ENCODE measurements at places on chromosomes 2 and 18.

- DNase-seq = no peak
These were observed 1876.0 kb upstream of the CELF4 start for GRCh38 chr18:39441648-39442047.

GRCh38 chr18:13672657-13673056 lies 53.7 kb downstream of the FAM210A start:
- no peak for DNase-seq

- DNase-seq = no peak
These were observed 224.9 kb upstream of the EPAS1 start for GRCh38 chr2:46072101-46072820.

DNA sequence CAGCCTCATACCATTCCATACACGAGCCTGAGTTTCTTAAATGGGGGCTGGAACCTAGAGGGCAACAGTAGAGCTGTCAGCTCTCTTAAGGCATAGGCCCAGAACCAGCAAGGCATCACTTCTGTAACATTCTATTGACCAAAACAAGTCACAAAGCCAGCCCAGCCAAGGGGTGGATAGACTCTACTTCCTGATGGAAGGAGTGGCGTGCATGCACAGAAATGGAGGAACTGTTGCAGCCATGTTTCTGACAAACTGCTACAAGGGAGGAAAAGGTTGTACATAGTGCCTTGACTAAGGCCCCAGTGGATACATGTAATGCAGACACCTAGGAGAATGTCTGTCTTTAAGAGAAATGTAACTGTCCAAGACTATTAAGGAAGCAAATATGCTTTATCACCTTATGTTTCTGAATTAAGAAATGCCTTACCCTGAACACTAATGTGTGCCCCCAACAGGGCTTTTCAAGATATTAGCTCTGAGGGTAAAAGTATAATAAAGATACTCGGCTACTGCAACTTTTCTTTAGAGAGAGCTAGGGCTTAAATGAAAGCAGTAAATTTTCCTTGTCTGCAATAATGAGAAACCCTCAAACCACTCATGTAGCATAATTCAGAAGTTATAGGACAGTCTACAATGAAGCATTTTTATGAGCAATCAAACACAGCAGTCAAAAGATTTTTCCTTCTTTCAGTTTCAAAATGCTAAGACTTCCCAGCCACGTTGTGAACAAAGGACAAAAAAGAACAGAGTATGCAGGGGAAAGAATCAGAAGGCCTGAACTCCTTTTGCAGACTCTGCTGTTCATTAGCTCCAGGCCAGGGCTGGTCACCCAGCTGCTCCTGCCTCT lies 35.1 kb upstream of the CDC42EP3 start:
- DNase-seq = no peak
